Smooth muscle cell of the brain vasculature (primary cell): ENCODE measurements at places on chromosomes 7 and 10.

- no peak for DNase-seq
Measured at GRCh38 chr7:154853727-154854095, 149.2 kb downstream of the PAXIP1 start.

DNA sequence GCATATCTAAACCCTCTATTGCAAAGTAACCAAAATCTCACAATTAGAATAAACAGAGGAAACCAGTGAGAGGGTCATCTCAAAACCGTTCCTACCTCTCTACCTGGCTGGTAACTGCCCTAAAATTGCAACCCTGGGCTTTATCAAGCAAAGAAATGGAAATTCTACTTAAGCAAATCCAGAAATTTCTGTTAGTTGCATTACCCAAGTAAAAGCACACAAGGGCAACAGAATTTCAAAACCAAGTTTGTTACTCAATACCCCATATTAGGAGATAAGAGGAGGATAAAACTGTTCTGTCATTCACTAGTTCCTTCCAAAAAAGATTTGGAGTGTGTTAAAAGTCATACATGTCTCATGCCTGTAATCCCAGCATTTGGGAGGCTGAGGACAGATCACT lies 195.3 kb downstream of the FAM107B start:
- no peak for DNase-seq

- DNase-seq, result no peak
Measured at GRCh38 chr7:134075799-134076198, 51.3 kb upstream of the LRGUK start.

DNA sequence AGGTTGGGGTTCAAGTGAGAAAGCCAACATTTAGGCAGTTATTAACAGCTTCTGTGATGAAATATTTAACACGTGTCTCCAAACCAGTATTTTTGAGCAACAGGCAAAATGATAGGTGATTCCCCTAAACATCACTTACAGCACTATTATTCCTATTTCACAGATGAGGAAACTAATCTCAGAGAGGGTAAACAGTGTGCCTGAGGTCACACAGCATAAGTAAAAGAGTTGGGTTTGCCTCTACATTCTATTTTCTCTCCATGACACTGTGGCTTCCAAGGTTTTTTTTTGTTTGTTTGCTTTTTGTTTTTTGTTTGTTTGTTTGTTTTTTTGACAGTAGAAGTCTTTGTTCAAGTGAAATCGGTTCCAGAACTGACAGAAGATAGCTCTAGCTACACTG lies 43.2 kb upstream of the PDCD4 start:
- no peak for DNase-seq

DNA sequence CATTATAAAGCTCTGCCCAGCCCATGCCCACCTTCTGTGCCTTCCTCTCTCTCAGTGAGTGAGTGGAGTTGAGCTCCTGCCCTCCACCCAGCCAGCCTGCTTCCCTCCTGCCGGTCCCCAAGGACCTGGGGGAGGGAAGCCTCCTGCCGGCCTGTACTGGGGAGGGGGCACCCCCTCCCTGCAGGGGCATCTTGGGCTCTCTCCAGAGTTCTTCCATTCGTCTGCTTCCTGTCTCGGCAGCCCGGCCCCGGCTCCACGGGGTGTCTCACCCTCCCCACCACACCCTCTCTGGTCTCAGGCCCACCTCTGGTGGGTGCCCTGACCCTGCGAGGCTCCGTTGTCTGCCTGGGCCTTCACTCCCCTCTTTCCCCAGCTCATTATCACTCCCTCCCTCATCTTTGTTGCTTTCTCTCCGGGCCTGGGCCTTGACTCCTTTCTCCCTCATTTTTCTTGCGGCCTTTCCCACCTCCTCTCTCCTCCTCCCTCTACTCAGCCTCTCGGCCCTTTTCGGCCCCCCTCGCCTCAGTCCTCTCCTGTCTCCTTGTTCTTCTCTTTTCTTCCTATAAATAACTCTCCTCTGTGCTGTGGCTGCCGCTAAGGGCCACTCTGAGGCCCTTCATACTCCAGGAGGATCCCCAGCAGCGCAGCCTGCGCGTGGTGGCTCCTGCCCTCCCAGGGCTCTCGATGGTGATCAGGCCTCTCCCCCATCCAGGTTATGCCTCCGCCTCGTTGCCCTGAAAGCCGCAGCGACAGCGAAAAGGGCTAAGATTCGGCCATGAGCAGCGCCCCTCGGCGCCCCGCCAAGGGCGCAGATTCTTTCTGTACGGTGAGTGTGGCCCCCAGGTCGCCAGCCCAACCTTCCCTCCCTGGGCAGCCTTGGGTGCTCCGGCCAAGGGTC lies 2.1 kb downstream of the SLC4A2 start:
- DNase-seq, result no peak

DNA sequence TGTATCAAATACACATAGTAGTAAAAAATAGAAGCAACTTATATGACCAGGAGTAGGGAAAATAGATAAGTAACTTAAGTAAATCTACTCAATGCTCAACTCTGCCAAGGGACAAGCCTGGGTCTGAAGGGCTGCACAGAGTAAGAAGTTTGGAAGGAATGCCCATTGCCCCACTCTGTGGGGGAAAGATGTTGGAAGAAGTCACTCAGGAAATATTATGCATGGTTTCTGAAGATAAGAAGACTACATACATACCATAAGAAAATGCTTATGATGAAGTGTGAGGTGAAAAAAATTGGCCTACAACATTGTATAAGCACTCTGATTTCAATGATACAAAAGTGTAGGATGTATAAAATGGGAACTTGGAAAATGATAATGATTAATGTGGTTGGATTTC lies 54.0 kb downstream of the LAMB4 start:
- DNase-seq, result no peak
